ENCODE measurements at places on chromosomes 1 and 21.

- no peak for DNase-seq
These were observed 228.6 kb downstream of the GPATCH2 start for GRCh38 chr1:217402301-217402700.

GRCh38 chr21:44925378-44925755, 4.7 kb upstream of the ITGB2 start:
- no peak for DNase-seq

DNA sequence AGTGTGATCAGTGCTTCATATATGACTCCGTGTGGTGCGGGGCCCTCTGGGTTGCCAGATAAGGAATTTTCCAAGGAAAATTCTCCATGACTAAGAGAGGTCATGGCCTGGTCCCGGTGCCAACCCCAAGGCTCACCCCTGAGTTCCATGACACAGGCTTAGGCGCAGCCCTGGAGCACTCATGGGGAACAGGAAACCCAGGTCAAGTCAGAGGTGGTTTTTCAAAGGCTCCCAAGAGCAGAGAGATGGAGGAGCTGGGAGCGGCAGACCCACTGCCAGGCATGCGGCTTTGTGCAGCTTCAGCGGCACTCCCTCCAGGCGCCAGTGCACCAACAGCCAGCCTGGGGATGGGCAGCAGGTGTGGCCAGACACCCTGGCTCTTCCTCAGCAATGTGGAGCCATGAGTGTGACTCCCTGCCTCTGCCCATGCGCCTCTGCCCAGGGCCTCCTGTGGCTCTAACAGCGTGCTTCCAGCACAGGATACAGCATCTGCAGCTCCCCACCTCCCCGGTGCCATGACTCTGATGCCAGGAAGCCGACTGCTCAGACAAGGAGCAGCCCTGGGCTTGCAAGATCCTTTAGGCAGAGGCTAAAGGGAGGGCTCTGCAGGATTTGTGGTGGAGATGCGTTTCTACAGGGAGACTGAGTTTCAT, 47.3 kb downstream of the GPR161 start:
- DNase-seq: no peak

DNA sequence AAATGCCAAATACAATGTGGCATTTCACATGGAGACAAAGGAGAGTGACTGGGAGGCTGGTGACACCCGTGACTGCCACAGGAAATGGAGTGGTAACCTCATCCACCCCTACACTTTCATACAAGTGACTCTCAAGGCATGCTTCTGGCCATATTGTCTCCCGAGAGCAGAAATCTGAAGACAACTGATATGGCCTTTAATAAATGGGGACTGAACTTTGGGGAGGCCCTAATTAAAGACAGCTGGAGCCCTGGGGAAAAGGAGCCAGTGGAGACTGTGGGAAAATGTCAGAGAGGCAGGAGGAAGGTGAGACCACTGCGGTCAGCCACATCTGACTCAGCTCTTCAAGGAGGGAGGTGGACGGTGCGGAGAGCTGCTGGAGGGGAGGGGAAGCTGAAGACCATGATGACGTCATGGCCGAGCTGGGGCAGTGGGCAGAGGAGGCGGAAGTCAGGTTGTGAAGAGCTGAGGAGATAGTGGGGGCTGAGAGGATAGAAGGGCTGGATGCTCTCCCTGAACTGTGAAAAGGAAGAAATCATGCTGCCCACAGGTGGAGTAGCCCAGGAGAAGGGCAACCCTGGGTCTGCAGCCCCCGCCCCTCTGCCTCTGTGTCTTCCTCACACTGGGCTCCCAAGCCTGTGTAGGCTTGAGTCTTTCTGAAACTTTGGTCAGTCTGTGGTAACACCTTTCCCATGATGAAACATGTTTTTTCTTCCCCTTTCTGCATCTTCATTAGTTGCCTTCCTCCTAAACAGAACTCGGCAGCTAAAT, 14.0 kb upstream of the NCF2 start:
- peak; percentile 95 for DNase-seq

DNA sequence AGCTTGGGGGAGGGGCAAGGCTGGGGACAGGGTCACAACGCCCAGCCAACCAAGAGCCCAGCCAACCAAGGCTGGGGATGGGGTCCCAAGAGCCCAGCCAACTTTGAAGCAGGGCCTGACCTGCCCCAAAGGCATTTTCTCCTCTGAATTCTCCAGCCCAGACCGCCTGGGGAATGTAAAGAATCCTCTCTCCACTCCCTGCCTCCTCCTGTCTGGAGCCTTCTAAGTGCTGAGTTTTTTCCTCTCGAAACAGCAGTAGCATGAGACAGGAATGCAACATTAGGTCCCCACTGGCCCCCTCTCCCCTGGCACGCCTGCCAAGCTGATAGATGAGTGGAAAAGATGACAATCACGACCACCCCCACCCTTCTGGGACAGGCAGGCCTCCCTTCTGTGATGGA, 17.0 kb downstream of the C1orf198 start:
- no peak for DNase-seq

DNA sequence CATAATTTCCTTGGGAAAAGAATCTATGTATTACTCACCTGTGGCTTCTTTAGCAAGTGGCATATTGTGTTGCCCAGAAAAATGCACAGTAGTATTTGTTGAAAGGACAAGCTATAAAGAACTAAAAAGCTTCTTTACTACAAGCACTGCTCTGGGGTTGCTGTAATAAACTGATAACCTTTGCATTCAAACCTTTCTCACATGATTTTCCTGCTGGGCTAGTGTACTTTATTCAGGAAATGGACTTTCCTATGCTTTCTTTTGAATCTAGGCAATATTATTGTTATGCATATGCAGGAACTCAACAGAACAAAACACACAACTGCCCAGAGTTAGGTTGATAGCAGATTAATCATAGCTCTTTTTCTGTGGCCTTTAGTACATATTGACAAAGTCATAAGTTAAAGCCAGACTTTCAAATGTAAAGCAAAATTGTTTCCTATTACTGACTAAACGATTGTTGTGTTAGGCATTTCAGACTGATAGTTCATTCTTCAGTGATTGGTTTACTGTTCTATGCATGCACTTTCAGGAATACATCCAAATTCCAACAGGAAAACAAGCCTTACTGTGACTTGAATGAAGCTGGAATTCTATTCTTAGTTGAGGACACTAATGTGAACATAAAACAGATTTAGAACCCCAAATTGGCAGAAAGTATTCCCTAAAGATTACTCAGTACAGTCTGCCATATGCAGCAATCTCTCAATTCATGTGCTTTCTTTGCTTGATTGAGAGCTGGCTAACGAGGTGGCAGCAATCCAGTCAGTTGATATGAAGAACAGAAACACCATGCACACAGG, 564.3 kb upstream of the NEGR1 start:
- DNase-seq: no peak

DNA sequence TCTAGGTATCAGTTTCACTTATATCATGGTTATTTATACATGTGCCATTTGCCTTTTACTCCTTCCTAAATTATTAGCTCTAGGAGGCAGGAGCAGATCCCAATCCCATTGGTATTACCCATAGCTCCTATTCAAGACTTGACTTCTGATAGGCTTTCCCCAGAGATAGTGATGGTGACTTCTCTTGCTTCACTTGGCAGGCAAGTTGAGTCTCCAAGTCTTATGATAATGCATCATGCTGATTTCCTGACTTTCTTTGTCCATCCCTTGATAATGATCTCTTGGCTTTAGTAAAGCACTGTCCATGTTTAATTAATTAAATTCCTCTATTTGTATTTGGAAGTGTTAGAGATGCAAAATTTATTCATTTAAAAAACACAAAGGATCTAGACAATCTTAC, 253.5 kb upstream of the ADAMTS5 start:
- no peak for DNase-seq

DNA sequence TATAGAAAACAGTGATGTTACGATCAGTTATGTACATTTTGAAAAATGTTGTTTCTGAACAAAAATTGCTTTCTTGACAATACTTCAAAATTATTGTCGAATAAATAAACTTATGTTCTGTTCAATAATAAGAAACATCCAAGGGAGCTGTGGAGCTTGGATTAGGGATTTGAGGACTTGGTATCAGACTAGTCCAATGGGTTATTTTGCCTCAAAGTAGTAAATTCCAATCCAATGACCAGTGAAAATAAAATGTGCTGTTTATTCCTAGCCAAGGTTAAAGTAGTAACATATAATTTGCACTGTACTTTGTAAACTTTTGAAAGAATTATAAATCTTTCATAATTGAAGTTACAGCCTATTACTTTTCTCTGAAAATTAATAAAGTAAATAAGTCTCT, 79.1 kb upstream of the IVNS1ABP start:
- no peak for DNase-seq

DNA sequence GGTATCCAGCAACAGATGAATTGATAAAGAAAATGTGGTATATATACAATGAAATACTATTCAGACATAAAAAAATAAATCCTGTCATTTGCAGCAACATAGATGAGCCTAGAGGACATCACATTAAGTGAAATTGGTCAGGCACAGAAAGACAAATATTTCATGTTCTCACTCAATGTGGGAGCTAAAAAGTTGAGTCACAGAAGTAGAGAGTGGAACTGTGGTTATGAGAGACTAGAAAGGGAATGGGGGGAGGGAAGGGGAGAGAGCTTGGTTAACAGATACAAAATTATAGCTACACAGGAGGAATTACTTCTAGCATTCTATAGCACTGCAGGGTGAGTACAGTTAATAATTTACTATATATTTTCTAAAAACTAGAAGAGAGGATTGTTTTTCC, 37.1 kb upstream of the SERPINC1 start:
- DNase-seq: no peak

GRCh38 chr1:214615871-214616270, 12.9 kb downstream of the CENPF start:
- no peak for DNase-seq

DNA sequence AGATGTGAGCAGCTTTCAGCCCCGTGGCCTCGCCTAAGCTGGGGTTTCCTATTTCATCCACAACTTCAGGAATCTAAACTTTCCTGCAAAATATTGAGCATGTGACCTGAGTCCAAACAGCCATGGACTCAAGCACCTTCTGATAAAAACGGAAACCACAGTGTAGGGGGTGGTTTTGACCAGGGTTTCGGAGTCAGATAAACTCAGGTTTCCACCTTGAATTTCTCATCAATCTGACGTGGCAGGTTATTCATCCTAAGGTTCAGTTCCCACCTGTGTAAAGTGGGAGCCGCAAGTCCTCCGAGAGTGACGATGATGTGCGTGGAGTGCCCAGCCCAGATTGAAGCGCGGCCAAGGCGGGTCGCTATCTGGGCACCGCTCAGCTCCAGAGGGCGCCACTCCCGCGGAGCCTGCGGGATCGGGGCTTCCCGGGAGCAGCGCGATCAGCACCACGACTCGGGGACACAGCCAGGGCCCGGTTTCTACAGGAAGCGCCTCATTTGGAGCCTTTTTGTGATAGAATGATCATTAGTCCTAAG, 871 bp upstream of the ETS2 start:
- DNase-seq: peak; percentile 41

- DNase-seq: no peak
These were observed 83.4 kb downstream of the PDE9A start for GRCh38 chr21:42736646-42737350.

DNA sequence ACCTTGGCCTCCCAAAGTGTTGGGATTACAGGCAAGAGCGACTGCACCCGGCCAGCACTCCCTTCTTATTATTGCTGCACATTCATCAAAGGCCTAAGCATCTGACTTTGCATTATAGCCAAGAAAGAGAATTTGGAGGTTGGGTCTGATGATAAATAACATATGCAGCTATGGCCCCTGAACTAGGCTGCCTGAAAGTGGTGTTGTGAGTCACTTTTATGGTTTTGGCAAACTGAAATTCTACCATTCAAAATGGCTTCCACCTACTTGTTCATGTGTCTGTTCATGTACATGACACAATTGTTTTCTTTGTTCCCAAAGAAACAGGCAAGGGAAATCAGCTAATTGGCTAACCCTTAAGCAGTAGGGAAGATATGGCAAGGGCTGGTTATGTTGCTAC, 25.0 kb upstream of the UAP1 start:
- DNase-seq: no peak

DNA sequence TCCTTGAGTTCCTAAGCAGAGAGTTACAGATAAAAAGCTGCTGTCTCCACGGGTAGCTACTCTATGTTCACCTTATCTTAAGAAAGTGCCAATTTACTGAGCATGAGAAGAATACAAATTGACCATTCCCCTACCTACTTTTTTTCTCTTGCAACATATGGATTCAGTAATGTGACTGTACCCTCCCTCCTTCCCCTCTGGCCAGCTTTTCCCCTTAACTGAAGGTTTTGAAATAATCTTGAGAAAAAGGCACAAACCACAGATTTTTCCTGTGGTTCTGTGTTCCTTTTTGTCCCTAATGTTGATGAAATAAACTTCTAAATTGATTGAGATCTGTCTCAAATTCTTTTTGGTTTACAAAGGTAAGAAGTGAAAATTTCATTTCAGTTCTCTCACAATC, 2.6 kb upstream of the CD2 start:
- no peak for DNase-seq

DNA sequence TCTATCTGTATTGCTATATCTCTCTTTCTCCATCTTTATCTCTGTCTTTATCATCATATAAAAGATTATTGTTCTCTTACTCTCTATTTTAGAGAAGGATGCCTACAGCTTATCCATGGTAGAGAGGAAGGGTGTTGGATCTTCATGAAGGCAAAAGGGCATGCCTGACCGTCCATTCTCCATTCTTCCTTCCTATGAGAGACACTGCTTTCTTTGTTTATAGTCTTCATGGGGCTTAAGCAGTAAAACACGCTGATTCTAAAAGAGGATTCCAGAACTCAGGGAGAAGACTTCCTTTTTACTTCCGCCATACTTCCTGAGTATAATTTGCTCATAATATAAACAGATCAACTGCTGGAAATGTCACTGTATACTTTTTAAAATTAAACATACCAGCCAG, 44.0 kb downstream of the PDE4B start:
- no peak for DNase-seq

- no peak for DNase-seq
These were observed 48.2 kb upstream of the A3GALT2 start for GRCh38 chr1:33369081-33369480.

DNA sequence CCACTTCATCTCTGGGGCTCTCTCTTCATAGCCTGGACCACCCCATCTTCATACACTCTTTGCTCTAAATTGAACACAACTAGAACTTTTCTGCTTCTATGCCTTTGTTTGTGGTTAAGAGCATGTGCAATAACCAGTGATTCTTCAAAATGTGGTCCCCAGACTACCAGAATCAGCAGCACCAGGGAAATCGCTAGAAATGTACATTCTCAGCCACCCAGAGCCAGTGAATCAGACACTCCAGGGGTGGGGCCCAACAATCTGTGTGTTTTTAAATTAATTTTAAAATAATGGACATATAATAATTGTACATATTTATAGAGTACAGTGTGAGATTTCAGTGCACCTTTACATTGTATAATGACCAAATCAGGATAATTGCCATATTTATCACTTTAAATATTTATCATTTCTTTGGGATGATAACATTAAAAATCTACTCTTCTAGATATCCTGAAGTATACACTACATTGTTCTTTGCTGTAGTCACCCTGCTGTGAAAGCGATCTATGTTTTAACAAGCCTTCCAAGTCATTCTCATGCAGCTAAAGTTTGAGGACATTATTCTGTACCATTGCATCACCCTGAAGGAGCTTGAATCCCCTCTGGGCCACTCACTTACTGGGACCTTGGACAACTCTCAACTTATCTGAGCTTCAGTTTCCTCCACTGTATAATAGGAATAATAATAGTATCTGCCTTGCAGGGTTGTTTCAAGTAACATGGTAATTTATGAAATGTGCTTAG, 10.8 kb downstream of the GRHL3 start:
- no peak for DNase-seq
